ENCODE measurements at places on chromosomes 4 and X.

- no peak for DNase-seq
Measured at GRCh38 chr4:150104404-150105027, 26.3 kb downstream of the DCLK2 start.

- no peak for DNase-seq
Measured at GRCh38 chrX:41313419-41313818, 20.5 kb upstream of the DDX3X start.

GRCh38 chrX:154430916-154431315 lies 2.4 kb downstream of the ATP6AP1 start:
- no peak for DNase-seq

- no peak for DNase-seq
Measured at GRCh38 chr4:23763559-23763958, 126.3 kb downstream of the PPARGC1A start.

DNA sequence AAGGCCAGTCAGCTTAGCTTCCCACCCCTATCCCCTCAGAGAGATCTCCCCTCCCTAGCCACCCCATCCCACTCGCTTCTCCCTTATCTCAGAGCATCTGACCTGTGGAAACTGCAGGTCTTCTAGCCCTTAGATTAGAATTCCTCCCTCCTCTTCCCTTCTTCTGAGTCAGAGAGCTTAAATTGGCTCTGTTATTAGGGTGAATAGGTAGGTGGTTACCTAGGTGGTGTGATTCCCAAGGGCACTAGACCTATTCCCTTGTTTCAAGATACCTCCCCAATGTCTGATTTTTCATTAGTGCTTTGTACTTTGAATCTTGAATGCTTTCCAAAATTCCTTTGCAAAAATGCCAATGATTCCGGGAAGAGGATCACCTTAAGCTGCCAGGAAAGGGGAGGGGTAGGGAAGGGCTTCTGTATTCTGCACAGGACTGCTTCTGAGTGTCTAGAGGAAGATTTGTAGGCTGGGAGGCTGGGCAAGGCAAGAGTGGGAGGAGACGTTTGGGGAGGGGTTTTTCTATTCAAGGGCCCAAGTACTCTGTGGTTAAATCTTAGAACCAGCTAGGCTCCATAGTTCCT lies 24.5 kb upstream of the MSN start:
- DNase-seq, result no peak

DNA sequence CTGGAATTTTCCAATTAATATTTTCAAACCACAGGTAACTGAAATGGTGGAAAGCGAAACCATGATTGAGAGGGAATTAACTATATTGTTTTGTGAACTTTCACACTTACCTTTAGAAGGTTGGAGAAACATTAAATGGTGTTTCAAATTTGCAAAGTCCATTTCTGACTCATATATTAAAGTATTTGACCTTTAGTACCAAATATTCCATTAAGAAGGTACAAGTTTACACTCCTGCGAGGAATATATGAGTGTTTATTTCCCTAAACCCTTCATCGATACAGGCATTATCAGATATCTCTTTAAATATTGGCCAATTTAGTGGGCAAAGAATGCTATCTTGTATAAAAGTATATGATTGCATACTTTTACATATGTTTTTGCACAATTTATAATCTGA lies 44.1 kb upstream of the NPNT start:
- no peak for DNase-seq

- no peak for DNase-seq
Measured at GRCh38 chr4:163587867-163588266, 93.4 kb downstream of the TMA16 start.

DNA sequence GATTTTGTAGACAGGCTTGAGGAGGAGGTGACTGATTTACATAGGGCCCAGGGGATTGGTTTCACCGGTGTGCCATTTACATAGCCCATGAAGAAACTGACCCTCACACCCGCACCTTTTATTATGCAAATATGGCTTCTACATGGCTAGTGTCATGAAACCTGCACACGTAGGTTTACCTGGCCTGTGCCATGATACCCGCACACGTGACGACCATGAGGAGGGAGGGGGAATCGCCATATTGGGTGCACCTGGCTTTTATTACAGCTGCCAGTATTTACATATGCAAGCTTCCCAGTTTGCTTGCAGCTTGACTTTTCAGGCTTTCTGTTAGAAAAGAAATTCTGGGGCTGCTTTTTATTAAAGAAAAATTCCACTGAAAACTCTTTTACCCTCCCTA lies 359.7 kb downstream of the ADAM29 start:
- no peak for DNase-seq

- DNase-seq, result no peak
Measured at GRCh38 chr4:153495480-153496193, 29.5 kb downstream of the TMEM131L start.

- no peak for DNase-seq
Measured at GRCh38 chrX:17634542-17635207, 102.6 kb upstream of the SCML1 start.

- DNase-seq, result no peak
Measured at GRCh38 chr4:185426960-185427688, 1.4 kb upstream of the UFSP2 start.

DNA sequence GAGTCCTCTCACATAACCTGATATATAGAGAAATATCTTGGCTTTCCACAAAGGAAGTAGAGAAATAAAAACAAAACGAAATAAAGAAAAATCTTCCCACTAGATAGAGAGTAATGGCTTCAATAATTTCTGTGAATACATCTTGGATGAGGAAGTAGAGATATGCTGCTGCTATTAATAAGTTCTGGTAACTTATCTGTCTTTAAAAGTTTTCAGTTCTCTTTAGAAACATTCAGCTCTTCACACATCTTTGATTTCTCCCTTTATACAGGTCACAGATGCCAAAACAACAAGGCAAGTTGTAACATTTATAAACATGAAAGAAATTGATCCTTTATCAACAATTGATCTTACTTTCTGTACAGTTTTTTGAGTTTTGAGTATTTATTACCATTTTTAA lies 615.8 kb downstream of the TRAM1L1 start:
- DNase-seq, result no peak

GRCh38 chrX:53337101-53337500 lies 55.7 kb upstream of the IQSEC2 start:
- DNase-seq, result no peak

- DNase-seq, result no peak
Measured at GRCh38 chr4:113260688-113261087, 211.2 kb downstream of the ANK2 start.

- DNase-seq, result no peak
Measured at GRCh38 chr4:54898656-54899340, 226.6 kb downstream of the KDR start.

GRCh38 chr4:16505726-16506125 lies 279.5 kb upstream of the TAPT1 start:
- DNase-seq, result no peak

DNA sequence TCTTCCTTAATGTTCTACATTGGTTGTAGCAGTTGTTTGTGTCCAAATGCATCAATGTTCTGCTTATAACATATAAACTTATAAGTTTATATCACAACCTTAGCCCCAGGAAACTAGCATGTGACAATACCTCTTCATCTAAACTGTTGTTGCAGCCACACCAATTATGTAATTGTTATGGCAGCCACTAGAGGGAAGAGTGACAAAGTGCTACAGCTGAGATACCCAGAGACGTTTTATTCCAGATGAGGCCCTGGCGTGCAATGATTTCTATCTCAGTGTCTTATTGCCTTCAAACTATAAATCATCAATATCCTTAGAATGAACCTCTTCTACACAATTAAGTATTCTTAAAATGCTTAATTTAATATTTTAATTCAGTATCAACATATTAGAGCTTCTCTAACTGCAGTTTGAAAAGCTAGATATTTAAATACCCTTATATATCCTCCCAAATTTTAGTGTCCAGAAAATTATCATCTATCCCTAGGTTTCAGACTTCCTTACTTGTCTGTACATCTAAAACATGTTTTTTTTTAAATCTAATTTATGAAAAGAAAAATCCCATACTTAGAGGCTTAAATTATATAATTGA lies 171.6 kb downstream of the PCDH10 start:
- DNase-seq, result no peak

DNA sequence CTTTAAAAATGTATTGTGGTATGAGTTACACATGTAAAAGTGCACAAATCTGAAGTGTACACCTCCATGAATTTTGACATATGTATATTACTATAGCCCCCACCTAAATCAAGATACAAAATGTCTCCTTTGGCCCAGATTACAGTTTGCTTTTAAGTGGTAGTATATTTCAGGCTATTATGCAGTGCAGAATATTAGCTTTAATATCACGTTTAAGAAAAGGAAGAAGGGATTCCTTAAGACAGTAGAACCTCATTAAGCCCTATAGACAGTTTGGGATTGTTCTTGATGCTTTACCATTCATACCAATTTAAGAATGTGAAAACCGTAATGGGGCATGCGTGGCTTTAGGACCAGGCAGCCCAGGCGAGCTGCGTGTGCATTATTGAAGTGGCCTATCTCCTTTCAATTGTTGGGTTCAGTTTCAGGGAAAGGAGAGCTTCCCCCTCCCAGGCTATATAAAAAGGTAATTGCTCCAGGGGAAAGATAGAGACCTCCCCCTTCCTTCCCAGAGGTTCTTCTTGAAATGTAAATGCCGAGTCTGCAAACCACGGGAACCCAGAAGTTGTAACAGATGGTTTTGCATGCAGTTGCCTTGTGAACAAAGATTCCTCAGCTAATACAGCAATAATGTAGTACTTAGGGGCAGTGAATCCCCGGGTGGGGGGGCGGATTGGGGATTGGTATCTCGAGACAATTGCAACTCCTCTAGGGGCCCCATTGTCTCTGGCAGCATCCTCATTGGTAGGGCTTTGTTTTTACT lies 106.1 kb downstream of the UCHL1 start:
- DNase-seq, result no peak

GRCh38 chr4:8504279-8505007 lies 63.9 kb downstream of the TRMT44 start:
- no peak for DNase-seq

DNA sequence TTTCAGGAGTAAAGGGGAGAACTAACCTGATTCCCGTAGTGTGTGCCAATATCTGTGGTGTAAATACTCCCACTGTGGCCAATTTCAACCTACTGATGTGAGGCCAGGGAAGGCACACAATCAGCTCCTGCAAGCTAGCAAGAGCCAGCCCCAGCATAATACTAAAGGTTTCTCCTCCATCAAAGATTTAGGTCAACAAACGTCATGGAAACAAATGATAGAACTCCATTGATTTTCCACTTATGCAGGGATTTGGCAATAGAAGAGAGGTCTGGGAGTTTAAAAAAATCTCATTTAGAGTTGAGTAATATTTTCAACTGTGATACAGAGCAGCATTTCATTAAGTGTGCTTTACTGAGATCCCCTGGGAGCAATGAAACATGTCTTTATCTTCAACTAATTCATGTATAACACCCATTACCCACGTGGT lies 15.8 kb upstream of the VEGFD start:
- DNase-seq, result no peak

- no peak for DNase-seq
Measured at GRCh38 chrX:45788315-45788714, 587.6 kb upstream of the DIPK2B start.

DNA sequence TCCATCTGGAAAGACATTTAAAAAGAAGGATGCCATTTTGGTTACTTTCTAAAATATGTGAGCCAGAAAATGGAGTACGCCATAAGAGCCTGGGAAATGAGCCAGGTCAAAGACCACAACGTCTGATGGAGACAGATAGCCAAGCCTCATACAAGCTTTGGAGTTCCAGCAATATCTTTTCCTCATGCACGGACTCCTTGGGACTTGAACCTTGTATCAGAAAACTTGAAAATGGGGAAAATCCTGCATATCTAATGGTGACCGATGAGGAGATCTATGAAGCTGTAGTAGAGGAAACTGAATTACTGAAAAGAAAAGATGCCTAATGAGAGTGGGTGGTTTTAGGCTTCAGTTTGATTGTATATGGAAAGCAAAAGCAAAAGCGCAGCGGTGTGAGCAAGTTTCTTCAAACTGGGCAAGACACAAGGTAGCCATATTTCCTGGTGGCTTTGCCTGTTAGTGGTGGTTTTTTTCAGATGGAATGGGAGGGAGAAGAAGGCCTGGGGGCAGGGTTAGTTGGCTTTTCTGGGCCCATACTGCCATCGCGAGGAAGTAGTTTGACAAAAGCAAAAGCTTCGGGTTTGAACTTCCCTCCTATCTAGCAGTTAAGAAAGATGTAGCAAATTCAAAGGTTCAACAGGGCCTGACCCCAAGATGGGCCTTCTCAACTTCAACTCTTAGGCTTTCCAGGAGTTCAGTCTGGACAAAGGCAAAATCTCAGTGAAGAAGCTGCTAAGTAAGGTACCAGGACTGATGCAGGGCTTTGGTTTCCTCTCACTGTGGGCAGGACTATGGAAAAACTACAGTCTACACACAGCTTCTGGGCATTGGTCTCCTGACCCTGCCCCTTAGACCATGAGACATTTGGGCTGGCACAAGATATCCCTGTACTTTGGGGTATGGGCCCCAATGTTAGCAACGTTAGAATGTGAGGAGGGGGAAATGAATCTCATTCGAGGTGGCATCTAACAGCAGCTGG lies 210.0 kb upstream of the STK26 start:
- no peak for DNase-seq

Measured in stimulated activated CD8-positive, alpha-beta memory T cell treated with anti-CD3 and anti-CD28 coated beads, Interleukin-15, amount 100 ng/mL, for 24 hours (primary cell).